Astrocyte of the spinal cord (primary cell): ENCODE measurements at places on chromosomes 1 and 21.

GRCh38 chr1:235296729-235297128, 31.2 kb downstream of the ARID4B start:
- no peak for DNase-seq

GRCh38 chr1:173661271-173661670, 8.4 kb downstream of the ANKRD45 start:
- no peak for DNase-seq

GRCh38 chr1:1312450-1313314, 4.3 kb downstream of the PUSL1 start:
- no peak for DNase-seq

DNA sequence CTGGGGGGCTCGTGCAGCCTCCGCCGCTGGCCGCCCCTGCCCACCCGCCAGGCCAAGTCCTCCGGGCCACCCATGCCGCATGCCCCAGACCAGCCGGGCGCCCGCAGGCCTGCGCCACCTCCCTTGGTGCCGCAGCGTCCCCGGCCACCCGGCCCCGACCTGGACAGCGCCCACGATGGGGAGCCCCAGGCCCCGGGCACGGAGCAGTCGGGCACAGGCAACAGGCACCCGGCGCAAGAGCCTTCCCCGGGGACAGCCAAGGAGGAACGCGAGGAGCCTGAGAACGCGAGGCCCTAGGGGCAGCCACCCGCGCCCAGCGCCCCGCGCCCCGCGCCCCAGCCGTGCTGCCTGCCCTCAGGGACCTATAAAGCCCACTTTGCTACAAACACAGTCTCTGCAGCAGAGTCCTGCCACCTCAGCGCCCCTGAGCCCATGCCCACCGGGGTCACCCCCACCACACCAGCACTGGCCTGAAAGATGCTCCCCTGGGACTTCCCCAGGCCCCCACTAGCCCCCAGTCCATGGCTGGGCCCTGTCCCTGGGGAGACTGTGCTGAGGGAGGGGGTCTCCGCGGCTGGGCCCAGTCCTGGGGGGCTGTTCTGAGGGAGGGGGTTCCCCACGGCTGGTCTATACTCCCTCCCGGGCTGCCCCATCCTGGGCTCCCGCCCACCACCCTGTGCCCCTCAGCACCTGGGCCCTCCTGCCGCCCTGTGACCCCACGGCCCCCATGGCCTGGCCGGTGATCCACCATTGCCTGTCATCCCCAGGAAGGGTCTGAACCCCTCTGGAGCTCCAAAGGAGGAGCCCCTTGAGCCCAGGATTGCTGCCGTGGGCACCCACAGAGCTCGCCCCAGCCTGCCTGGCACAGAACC, 8.6 kb downstream of the TNFRSF18 start:
- no peak for DNase-seq
